HepG2 (cell line): ENCODE measurements at places on chromosomes 12 and 14. TPM values are rescaled to one million over a fixed set of nuclear protein-coding genes. Genes with fewer than 3 reads are reported as not detected.
A peak's percentile ranks its signal among the peaks of the same experiment; 100 is the strongest.

Gene DHRS4L2
- total RNA-seq, result 38.2 and 40.0 TPM in 2 replicates

DNA sequence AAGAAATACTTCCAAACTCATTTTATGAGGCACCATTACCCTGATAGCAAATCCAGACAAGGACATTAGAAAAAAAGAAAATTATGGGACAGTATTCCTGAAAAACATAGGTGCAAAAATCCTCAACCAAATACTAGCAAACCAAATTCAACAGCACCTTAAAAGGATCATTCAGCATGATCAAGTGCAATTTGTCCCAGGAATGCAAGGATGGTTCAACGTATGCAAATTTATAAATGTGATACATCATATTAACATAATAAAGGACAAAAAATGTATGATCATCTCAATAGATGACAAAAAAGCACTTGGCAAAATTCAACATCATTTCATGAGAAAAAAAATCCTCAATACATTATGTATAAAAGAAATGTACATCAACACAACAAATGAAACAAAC lies 162.9 kb downstream of the DUSP6 start:
- no peak overlapping the region for H3K27ac ChIP-seq
- H3K4me3 ChIP-seq, result no peak overlapping the region
- no peaks in the 10 kb centered on the region for H3K27me3 ChIP-seq
- no peak for DNase-seq
- H3K4me1 ChIP-seq, result no peaks in the 10 kb centered on the region; the same call in 1 of the 2 replicates

GRCh38 chr12:3222979-3223378 lies 145.8 kb downstream of the TSPAN9 start:
- no peaks in the 10 kb centered on the region for H3K4me1 ChIP-seq
- H3K27ac ChIP-seq, result no peak overlapping the region
- no peaks in the 10 kb centered on the region for H3K27me3 ChIP-seq
- H3K36me3 ChIP-seq, result no peaks in the 10 kb centered on the region; the same call in 2 of the 3 replicates

Gene RNASE3
- not detected in 2 replicates for total RNA-seq

Gene MORN3
- 2.0 TPM in 2 replicates for total RNA-seq

GRCh38 chr12:22361785-22362184 lies 27.3 kb upstream of the ST8SIA1 start:
- no peak overlapping the region for H3K27ac ChIP-seq
- no peak overlapping the region for H3K4me3 ChIP-seq
- no peak for DNase-seq
- H3K36me3 ChIP-seq, result no peaks in the 10 kb centered on the region

DNA sequence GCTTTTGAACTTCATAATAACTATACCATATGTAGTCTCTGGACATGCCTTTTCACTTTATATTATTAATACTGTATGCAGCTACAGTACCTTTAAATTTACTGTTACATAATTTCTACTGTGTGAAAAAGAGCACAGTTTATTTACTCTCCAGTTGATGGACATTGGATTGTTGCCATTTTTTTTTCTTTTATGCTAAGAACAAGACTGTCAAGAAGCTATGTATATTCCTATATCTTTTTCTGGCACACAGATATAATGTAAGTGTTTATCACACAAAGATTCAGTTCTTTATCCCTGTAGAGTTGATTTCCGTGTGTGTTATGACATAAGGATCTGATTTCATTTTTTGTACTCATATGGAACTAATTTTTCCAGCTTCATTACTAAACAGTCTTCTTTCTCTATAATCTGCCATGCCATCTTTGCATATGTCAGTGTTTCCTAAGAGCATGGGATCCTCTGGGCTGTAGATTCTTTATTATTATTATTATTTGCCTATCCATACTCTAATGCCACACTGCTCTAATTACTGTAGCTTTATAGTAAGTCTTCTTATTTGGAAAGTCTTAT lies 593.0 kb upstream of the ATP2B1 start:
- no peaks in the 10 kb centered on the region for H3K4me1 ChIP-seq
- no peak overlapping the region for H3K27ac ChIP-seq
- DNase-seq, result no peak
- H3K36me3 ChIP-seq, result no peaks in the 10 kb centered on the region
- no peaks in the 10 kb centered on the region for H3K27me3 ChIP-seq
- H3K4me3 ChIP-seq, result no peak overlapping the region

GRCh38 chr14:93132472-93133065 lies 16.8 kb upstream of the ITPK1 start:
- H3K4me3 ChIP-seq, result no peak overlapping the region
- H3K4me1 ChIP-seq, result peaks cover 30% of the 10 kb centered on the region
- H3K36me3 ChIP-seq, result no peaks in the 10 kb centered on the region
- H3K27me3 ChIP-seq, result peaks cover 1% of the 10 kb centered on the region

DNA sequence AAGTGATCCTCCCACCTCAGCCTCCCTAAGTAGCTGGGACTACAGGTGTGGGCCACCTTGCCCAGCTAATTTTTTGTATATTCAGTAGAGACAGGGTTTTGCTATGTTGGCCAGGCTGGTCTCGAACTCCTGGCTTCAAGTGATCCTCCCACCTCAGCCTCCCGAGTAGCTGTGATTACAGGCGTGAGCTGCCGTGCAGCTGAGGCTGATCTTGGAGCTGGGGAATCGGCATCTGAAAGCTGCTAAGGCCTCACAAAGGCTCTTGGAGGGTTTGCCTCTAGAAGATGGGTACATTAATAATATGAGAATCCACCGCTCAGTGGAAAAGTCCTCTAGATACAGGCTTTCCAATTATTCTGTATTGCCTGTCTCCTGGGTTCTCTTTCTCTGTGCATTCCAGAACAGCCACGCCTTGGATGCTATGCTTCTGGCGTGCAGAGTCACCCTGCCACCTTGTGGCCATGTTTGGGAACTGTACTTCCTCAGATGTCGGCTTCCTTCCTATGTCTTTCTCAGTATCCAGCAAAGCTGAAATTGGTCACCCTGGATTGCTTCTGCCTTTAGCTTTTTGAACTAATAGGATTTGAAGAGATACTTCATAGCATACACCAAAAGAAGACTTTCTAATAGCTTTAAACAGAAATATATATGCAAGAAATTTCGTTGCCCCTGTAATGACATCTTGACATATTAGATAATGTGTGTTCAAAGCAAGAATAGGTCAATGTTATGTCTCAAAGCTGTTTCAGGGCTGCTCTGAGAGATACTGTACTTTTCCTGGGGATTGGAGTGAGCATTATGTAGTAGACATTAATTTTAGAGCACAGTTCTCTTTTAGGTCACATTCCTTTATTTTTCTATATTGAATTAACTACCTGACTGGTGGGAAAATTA lies 75.4 kb downstream of the SNAPC1 start:
- H3K27ac ChIP-seq, result no peak overlapping the region
- no peaks in the 10 kb centered on the region for H3K36me3 ChIP-seq
- H3K4me3 ChIP-seq, result no peak overlapping the region
- H3K4me1 ChIP-seq, result no peaks in the 10 kb centered on the region
- DNase-seq, result peak; percentile 62
- H3K27me3 ChIP-seq, result no peaks in the 10 kb centered on the region

Gene KRT79
- not detected in 2 replicates for total RNA-seq

DNA sequence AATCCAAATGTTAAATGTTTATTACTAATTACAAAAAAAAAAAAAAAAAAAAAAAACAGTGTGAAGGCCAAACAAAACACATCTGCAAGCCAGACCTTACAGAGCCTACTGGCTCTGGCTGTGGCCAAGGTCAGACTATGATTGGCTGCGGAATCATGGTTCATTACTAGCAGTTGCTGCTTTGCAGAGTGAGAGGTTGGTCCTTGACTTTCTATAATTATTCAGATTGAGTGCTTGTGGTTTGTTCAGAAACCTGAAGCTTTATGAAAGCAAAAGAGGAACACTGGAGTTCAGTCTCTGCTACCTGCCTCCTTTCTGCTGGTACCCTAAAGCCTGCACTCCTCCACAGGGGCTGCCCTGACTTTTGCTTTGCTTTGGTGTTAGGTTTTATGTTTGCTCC lies 550.9 kb downstream of the BCL11B start:
- no peaks in the 10 kb centered on the region for H3K36me3 ChIP-seq
- no peak for DNase-seq
- peaks cover 5% of the 10 kb centered on the region; the same call in 1 of the 3 replicates for H3K27me3 ChIP-seq
- no peak overlapping the region for H3K27ac ChIP-seq

Gene SMCO2
- total RNA-seq, result not detected in 2 replicates

DNA sequence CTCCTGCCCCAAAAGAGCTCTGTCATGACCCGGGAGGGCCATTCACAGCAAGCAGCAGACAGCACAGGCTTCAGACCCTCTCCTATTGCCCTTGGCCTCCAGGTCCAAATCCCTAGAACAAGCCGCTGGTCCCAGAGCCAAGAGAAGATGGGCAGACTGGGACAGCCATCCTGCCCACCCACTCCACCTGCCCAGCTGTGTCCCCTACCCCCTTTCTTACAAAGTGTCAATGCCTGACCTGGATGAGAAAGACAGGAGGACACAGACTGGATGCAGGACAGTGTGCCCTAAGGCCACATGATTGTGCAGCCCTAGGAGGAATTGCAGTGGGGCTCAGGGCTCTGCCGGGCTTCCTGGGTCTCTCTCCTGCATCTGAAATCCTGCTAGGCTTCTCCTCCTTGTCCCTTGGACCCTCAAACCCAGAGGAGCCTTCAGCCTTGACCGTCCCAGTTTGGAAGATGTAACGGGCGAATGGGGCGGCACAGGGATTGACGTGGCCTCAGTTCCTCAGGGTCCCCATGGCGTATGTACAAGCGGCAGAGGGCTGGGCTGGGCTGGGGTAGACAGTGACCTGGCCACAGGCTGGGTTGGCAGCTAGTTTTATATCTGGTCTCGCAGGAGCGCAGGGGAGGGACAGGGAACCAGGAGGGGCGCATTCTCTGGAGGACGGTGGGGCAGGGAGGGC lies 27.1 kb upstream of the BCDIN3D start:
- H3K4me1 ChIP-seq, result peaks cover 26% of the 10 kb centered on the region
- H3K27me3 ChIP-seq, result peaks cover 2% of the 10 kb centered on the region; the same call in 1 of the 2 replicates
- no peak for DNase-seq
- H3K36me3 ChIP-seq, result no peaks in the 10 kb centered on the region
- H3K27ac ChIP-seq, result no peak overlapping the region
- H3K4me3 ChIP-seq, result no peak overlapping the region

Gene EEF1AKMT3
- 4.7 and 6.6 TPM in 2 replicates for total RNA-seq

GRCh38 chr14:102252834-102253801 lies 51.8 kb downstream of the MOK start:
- DNase-seq, result no peak
- H3K27ac ChIP-seq, result no peak overlapping the region
- H3K27me3 ChIP-seq, result no peaks in the 10 kb centered on the region

GRCh38 chr12:107859367-107859766 lies 84.9 kb downstream of the ASCL4 start:
- H3K4me3 ChIP-seq, result no peak overlapping the region
- H3K27ac ChIP-seq, result no peak overlapping the region
- H3K27me3 ChIP-seq, result peaks cover 13% of the 10 kb centered on the region; the same call in 1 of the 3 replicates
- no peaks in the 10 kb centered on the region for H3K36me3 ChIP-seq

DNA sequence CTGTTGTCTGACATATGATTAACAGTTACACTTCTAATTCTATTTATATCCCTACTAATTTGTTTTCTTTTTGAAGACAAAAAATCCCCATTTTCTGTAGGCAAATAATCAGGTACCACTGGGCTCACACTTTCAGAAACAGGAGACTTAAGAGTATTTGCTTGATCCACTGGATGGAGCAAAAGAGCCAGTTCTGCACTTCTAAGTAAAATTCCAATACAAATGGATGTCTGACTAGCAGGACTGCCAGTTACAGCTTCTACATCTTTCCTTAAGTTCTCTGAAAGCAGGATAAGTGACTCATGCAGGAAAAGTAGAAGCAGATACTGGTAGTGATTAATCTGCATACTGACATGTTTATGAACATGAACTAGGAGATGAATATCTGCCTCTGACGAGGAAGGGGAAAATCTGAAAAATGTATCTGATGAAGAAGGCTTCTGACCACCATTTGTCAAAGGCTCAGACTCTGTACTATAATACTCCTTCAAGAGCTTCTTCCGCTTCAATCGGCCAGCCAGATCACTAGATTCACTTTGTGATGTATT lies 73.8 kb upstream of the ANKS1B start:
- H3K36me3 ChIP-seq, result peaks cover 1% of the 10 kb centered on the region; the same call in 1 of the 2 replicates
- no peaks in the 10 kb centered on the region for H3K4me1 ChIP-seq
- no peak overlapping the region for H3K27ac ChIP-seq
- no peak overlapping the region for H3K4me3 ChIP-seq
- no peaks in the 10 kb centered on the region for H3K27me3 ChIP-seq

DNA sequence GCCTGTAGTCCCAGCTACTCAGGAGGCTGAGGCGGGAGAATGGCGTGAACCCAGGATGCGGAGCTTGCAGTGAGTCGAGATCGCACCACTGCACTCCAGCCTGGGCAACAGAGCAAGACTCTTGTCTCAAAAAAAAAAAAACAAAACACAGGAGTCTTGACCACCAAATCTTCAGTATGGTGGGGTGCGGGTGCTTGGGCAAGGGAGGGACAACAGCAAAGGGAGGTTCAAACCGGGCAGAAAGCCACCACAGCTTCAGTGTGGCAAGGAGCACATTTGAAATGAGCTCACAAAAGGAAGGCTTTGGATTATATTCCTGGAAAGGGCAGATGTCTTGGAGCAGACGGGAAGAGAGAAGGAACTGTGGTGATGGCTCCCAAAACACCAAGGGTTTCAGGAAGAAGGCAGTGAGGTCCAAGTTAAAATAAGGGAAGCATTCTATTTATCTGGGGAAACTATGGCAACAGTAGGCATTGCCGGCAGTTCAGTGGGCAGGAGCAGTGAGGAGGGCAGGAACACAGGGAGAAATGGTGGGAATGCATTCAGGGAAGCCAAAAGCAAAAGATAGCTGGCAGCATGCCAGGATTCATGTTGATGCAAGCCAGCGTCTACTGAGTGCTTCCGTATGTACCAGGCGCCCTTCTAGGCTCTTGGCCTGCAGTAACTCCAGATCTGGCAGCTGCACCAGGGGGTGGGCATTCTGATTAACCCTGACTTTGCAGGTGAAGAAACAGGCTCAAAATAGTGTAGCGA lies 51.0 kb upstream of the SRSF5 start:
- DNase-seq, result no peak
- no peak overlapping the region for H3K4me3 ChIP-seq
- H3K27me3 ChIP-seq, result no peaks in the 10 kb centered on the region
- H3K4me1 ChIP-seq, result peaks cover 63% of the 10 kb centered on the region

Gene IL23A
- total RNA-seq, result 0.35 and 0.51 TPM in 2 replicates

- DNase-seq, result no peak
- no peaks in the 10 kb centered on the region for H3K36me3 ChIP-seq
- H3K4me3 ChIP-seq, result no peak overlapping the region
- H3K27me3 ChIP-seq, result peaks cover 7% of the 10 kb centered on the region
- no peak overlapping the region for H3K27ac ChIP-seq
Observed at GRCh38 chr14:64849940-64850339, 29.8 kb downstream of the SPTB start.

GRCh38 chr12:28966046-28966780 lies 182.9 kb upstream of the FAR2 start:
- H3K4me3 ChIP-seq, result no peak overlapping the region
- H3K4me1 ChIP-seq, result no peaks in the 10 kb centered on the region
- no peaks in the 10 kb centered on the region for H3K36me3 ChIP-seq
- no peak for DNase-seq
- H3K27me3 ChIP-seq, result no peaks in the 10 kb centered on the region; the same call in 1 of the 2 replicates

- no peak overlapping the region for H3K27ac ChIP-seq
- H3K4me1 ChIP-seq, result 0 out of 2 replicates have a peak, but pooled peaks cover 20% of the 10 kb centered on the region
- no peaks in the 10 kb centered on the region for H3K36me3 ChIP-seq
- no peak for DNase-seq
Observed at GRCh38 chr14:63524537-63525155, 18.5 kb downstream of the PPP2R5E start.

GRCh38 chr12:43914923-43915468 lies 79.1 kb downstream of the TMEM117 start:
- no peaks in the 10 kb centered on the region for H3K36me3 ChIP-seq
- no peaks in the 10 kb centered on the region for H3K4me1 ChIP-seq
- no peak overlapping the region for H3K27ac ChIP-seq
- H3K4me3 ChIP-seq, result no peak overlapping the region
- DNase-seq, result peak; percentile 10
- H3K27me3 ChIP-seq, result no peaks in the 10 kb centered on the region

Gene SMOC1
- total RNA-seq, result 7.3 and 17.8 TPM in 2 replicates
